Midbrain (tissue), 1 donor: ENCODE measurements at places on chromosomes 16 and 17.
A peak's percentile ranks its signal among the peaks of the same experiment; 100 is the strongest.

- no peak for DNase-seq
Measured at GRCh38 chr17:29003289-29003688, 2.5 kb downstream of the SEZ6 start.

DNA sequence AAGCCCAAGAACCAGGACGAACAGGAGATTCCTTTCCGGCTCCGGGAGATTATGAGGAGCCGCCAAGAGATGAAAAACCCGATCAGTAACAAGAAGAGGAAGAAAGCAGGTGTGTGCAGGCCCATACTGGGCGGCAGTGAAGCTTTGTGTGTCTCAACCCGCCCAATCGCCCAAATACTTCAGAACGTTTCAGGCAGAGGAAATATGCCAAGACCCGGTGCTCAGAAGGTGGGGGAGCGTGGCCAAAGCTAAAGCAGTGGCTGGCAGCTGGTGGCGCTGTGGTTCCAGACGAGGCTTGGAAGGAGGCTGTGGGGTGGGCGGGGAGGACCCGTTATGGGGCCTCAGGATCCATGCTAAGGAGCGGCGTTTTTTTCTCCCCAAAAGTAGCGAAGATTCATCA, 1.2 kb downstream of the CCDC137 start:
- DNase-seq: no peak

GRCh38 chr16:77657016-77657415, 65.3 kb upstream of the NUDT7 start:
- no peak for DNase-seq

GRCh38 chr16:74709441-74709877, 8.8 kb upstream of the MLKL start:
- peak; percentile 94 for DNase-seq

GRCh38 chr17:35630530-35631148, 43.5 kb downstream of the AP2B1 start:
- DNase-seq: no peak

DNA sequence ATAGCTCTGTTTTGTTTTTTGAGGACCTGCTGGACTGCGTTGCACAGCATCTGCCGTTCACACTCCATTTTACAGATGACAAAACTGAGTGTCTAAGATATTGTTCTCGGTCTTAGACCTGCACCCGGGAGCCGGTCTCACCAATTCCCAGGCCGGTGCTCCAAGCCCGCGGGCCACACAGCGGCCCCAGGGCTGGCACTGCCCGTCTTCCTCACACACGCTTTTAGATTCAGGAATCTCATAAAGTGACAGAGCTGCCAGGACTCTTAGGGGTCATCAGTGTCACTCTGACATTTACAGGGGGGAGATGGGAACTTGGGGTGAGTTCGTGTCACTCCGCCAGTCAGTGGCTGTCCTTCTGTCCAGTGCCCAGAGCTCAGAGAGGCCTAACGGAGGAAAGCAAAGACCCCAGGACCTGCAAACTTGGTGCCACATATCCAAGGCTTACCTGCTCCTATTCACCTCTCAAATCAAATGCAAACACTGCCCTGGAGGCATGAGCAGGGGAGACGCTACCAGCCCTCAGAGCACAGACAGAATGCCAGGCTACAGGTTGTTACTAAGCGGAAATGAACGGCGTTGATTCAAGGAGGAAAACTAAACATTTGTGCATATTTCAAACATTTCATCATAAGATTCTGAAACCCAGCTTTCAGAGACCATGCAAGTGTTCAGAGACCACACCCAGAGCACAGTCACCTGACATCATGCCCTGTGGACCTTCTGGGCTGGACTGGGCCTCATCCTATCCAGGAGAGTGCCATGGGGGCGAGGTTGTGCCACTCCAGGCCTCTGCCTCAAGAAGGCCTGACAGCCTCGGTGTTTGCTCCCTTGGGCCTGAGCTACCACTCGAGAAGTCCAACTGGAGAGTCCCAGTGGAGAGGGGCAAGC, 29.5 kb downstream of the TNFRSF13B start:
- no peak for DNase-seq

GRCh38 chr16:28210264-28210663, 1.5 kb downstream of the XPO6 start:
- no peak for DNase-seq

- DNase-seq: no peak
Measured at GRCh38 chr17:48037838-48038323, 284 bp upstream of the COPZ2 start.

DNA sequence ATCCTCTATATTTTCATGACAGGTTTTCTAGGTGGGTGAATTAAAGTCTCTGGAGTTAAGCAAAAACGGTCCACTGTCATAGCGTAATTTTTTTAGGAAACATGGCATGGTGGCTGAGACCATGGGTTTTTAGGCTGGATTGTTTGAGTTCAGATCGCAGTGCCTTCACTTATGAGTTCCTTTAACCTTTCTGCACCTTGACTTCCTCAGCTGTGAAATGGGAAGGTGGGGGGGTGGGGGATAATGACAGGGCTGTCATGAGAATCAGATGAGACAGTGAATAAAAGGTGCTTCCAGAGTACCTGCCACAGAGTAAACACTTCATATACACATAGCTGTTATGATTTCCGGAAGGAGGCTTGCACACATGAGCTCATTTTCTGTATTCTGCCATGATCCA, 11.8 kb downstream of the PRCD start:
- DNase-seq: no peak

DNA sequence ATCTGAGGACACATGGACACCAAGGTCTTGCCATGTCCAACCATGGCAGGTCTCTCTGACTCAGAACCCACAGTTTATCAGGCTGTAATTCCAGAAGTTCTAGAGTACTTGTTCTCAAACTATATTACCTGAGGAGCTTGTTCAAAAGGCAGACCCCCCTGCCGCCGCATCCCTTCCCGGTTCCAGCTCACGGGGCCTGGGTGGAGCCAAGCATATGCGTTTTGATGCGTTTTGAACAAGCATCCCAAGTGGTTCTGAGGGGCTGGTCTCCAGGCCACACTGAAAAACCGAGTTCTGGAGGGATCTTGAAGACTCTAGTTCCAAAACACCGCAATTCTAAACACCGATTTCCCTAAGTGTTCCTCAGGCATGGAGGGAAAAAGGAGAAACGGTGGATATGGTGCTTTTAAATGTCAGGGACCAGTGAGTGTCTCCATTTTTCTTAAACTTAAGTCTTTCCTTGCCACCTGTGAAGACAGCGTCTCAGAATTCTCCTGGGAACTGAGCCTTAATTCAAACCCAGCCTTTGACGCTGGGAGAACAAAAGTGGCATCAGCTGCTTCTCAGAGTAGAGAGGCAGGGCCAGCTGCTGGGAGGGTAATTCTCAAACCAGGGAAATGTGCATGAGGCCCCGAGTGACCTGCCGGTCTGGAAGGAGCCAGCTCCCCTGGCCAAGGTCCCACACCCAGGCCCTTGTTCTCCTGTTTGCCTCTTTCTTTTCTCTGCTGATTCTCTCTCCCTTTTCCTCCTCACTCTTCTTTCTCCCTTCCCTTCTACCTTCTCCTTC, 84.4 kb upstream of the PLCG2 start:
- peak; percentile 36 for DNase-seq

DNA sequence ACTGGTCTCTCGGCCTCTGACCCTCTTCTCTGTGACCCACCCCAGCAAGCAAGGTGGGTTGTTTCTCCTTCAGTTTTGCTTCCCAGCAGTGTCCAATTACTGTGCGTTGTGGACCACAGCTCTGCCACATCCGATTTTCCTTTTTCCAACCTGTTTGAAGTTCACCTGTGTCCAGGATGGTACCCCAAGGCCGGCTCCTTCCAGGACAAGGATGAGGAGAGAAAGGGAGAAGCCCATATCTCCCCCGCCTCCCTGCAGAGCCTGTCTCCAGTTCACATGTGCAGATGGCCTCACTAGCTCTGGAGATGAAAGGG, 13.5 kb downstream of the NMRAL1 start:
- DNase-seq: no peak

DNA sequence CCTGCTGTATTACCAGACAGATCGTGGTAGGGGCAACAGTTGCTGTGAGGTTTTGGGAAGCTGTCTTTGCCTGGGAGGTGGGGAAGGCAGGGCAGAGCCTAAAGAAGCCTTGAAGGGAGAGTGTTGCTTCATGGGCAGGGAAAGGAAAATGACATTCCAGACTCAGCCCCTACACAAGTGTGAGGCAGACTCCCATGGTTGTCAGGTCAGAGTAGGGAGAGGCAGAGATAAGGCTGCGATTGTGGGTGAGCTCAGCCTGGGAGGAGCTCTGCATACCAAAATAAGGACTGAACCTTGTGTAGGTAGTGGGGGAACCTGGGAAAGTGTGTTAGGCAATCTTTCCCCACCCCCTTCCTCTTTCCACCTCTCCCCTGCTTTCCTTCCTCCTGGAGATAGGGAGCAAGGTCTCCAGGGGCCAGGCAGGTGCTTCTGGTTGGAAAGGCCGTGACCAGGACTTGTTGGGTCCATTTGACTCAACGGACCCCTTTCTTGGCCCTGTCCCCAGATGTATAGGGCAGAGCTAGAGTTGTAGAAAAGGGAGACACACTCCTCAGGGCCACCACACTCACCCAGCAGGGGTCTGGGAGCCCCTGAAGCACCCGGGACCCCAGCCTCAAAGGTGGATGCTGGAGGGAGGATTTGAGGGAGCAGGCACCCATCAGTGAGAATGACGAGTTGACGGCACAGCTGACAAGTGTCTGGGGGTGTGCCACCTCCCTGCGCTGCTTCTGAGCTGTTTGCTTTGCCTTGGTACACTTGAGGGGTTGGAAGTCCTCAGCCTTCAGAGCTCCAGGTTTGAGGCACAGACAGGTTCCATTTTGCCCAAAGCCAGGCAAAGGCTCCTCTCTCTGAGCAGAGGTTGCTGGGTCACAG, 18.5 kb upstream of the TOB1 start:
- DNase-seq: no peak

DNA sequence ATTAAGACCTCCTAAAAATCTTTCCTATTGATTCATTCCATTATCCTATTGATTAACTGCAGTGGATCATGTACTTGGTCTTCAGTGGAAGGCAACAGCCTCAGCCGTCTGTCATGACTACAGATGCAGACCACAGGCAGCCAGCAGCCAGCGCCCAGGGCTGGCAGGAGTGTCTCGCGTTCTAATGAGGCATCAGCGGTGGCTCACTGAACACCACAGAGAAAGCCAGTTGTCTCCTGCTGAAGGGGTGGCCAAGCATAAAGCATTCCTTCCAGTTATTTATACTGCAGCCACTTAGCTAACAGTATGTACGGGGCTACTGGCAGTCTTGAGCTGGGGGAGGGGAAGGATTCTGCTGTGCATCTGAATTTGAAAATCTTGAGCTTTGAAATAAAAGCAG, 214.3 kb downstream of the IRX3 start:
- DNase-seq: no peak

DNA sequence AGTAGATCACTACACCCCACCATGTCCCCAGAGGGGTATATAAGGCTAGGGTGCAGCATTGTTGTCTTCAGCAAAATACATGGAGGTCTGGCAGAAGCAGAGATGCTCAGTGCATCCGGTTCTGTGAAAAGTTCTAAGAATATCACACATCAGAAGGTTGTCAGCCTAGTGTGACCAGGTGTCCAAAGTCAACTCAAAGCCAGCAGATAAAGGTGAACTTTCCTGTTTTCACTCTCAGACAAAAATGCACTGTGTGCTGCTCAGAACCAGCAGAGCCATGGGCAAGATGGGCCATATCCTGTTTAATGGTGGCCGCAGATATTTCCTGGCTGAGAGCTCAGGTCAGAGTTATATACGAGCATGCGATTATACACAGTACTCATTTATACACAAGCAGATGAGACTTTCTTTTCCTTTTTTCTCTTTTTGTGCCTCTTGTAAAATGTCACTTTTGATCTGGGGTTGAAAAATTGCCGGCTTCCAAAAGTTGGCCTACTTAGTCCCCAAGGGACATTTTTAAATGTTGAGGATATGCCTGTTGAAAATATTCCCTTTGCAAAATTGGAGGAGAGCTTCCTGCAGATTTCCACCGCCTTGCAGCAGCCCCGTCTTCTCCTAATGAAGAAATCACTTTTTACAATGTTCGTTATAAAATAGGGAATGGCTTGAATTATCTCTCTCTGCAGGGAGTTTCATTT, 425.6 kb upstream of the SALL1 start:
- DNase-seq: no peak

DNA sequence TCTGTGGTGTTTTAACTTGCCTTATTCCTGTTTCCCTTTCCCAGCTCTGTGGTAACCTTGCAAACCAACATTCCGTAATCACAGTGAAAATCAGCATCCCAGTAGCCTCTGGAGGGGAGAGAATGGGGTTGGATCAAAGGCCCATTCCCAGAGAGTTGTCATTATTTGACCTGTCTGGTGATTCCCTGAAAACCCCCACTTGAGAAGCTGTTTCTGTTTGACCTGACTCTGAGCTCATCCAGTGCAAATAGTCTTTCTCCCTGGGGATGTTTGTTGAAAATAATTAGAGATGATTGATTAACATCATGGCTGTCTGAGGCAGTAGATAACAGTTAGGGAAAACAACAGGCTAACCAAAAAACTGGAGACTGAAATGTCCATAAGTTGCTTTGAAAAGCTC, 3.0 kb downstream of the CACNG1 start:
- no peak for DNase-seq

DNA sequence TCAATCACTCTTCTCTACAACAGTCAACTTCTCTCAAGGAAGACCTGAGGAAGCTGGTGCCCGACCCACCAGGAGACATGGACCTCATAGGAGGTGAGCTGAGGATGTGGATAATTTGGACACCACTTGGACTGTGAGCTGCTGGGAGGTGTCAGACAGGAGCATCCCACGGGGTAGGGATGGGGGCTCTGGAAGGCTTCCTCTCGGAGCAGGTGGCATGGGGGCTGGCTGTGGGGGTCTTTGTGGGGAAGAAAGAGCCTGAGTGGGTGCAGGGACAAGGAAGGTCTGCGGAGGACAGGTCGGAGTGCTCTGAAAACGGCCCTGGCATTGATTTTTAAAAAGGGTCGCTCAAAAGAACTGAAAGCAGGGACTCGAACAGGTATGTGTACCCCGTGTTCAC, 64.0 kb downstream of the TBC1D16 start:
- DNase-seq: no peak

- DNase-seq: no peak
Measured at GRCh38 chr16:67782567-67783352, 23.6 kb downstream of the RANBP10 start.

DNA sequence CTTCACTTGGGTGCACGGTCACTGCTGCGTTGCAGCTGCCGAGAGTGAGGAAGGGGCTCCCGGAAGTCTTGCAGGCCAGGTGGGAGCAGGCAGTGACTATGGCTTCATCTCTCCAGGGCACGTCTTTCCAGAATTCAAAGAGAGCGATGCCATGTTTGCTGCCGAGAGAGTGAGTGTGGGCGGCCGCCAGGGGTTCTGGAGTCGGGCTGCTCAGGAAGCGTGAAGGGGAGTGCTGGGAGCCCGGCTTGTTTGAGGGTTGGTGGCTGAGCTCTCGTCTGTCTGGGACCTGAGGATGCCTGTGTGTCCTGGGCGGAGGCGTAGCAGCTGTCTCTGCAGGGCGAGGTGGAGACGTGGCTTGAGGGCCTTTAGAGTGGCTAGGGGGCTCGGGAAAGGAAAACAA, 6.3 kb downstream of the HGS start:
- no peak for DNase-seq
